ENCODE measurements at places on chromosomes 1 and 21.
A peak's percentile ranks its signal among the peaks of the same experiment; 100 is the strongest.

DNA sequence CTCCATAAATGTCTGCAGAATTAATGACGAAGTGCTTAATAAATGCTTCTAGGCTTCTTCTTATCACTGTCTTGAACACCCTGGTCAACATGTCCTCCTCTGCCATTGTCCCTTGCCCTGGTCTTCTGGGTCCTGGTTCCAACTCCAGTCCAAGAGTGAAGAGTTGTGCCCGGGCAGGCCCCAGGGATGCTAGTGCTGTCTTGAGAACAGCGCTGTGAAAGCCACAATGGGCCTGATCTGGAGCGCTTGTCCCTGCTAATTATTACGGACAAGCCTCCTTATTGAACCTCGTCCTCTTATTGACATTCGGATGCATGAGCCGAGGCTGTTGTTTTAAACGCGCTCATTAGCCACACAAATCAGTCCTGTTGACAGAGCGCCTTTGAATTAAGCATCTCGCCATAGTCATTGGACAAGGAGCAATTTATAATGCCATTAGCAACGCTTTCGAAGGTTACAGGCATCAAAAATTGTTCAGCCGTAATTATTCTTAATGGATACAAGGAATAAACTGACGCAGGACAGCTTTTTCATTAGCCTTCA is 211.6 kb upstream of the POU3F1 start:
- no peak for DNase-seq

GRCh38 chr1:168507231-168507630 is 36.6 kb downstream of the XCL2 start:
- DNase-seq = no peak

DNA sequence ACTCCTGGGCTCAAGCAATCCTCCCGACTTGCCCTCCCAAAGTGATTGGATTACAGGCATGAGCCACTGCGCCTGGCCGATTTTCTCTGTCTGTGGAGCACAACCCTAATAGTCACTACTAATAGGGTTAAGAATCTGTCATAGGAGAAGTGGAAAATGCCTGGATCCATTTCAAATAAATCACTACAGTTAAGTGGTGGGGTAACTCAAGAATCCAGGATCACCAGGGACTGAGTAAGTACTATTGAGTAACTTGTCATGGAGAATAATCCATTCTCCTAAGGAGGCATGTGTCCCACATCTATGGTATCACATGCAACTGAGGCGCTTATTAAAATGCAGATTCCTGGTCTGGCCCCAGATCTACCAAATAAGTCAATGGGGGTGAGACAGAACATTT is 53.2 kb downstream of the OPTC start:
- DNase-seq = no peak

DNA sequence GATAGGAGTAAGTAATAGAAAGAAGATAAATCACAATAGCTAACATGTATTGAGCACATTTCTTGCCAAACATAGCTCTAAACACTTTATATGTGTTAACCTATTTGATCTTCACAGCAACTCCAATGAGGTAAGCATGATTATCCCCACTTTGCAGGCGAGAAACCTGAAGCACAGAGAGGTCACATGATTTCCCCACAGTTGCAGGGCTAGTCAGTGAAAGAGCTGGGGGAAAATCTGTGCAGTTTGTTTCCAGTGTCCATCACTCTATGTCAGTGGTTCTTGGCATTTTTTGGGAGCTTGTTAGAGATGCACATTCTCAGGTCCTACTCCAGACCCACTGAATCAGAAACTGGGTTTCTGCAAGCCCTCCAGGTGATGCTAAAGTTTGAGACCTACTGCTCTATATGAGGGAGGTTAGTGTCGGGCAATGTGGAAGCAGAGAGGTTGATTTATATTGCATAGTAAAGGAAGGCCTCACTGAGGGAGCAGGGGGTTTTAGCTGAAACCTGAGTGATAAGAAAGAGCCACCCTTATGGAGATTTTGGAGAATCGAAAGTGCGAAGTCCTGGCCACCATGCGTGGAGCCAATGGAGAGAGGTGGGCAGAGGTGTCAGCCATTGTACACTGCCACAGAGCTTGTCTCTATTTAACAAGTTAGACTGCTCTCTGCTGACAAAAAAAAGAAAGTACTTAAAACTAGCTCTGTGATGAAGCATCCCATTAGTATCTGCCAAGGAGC is 20.9 kb downstream of the MCOLN3 start:
- DNase-seq = no peak

- no peak for DNase-seq
These were observed 77.8 kb downstream of the TMEM53 start for GRCh38 chr1:44596511-44596910.

DNA sequence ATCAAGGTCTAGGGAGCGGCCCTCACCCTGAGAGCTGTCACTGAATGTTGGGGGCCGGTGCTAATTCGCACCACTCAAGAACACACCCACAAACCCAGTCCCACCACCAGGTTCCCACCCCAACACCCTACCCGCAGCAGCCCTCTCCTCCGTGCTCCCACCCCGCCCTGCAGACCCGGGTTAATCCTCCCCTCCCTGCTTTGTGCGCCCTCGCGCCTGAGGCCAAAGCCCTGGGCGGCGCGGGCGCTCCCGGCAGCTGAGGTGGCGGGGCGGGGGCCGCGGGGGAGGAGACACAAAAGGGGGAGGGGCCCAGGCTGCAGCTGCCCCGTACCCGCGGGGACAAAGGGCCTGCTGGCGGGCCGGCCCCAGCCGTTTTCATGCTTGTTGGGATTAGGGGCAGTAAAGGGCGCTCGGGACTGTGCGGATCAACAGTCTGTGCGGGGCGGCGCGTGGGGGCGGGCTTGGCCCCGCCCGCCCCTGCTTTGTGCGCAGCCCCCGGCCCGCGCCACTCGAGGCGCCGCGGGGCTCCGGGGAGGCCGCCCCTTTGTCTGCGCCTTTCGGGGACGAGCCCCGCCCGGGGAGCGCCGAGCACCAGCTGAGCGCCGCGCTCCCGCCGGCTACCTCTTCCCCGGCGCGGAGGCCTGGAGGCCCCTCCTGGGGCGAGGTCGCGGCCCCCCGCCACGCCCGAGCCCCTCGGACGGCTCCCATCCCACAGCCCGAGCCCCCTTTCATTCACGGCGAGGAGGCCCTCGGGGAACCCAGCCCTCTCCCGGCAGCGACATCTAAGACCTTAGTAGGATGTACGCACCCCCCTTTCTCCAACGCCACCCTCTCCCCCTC is 10.9 kb downstream of the C1orf216 start:
- DNase-seq = peak; percentile 68

- DNase-seq = no peak
These were observed 459.3 kb upstream of the ADAMTS5 start for GRCh38 chr21:27426196-27426595.

- DNase-seq = no peak
These were observed 15.7 kb downstream of the FOXJ3 start for GRCh38 chr1:42319128-42319851.

DNA sequence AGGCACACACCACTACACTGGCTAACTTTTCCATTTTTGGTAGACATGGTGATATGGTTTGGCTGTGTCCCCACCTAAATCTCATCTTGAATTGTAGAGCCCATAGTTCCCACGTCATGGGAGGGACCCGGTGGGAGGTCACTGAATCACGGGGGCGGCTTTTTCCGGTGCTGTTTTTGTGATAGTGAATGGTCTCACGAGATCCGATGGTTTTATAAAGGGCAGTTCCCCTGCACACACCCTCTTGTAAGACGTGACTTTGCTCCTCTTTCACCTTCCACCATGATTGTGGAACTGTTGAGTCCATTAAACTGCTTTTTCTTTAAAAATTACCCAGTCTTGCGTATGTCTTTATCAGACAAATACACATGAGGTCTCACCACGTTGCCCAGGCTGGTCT is 1.3 kb upstream of the FTCD start:
- no peak for DNase-seq

DNA sequence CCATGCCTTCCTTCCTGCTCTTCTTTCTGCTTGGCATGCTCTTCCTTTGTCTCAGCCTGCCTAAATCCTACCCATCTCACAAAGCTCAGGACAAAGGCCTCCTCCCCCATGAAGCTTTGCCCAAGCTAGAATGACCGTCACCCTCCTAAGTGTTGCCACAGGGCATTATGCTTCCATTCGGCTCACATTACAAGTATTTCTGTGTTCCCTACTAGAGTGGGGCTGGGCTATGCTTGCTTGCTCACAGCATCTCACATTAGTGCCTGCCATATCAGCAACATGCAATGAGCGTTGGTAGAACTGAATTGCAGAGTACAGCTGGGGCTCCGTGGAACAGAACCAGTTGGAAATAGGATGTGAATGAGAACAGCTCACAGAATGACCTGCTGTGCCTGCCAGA is 82.8 kb downstream of the CD58 start:
- no peak for DNase-seq

DNA sequence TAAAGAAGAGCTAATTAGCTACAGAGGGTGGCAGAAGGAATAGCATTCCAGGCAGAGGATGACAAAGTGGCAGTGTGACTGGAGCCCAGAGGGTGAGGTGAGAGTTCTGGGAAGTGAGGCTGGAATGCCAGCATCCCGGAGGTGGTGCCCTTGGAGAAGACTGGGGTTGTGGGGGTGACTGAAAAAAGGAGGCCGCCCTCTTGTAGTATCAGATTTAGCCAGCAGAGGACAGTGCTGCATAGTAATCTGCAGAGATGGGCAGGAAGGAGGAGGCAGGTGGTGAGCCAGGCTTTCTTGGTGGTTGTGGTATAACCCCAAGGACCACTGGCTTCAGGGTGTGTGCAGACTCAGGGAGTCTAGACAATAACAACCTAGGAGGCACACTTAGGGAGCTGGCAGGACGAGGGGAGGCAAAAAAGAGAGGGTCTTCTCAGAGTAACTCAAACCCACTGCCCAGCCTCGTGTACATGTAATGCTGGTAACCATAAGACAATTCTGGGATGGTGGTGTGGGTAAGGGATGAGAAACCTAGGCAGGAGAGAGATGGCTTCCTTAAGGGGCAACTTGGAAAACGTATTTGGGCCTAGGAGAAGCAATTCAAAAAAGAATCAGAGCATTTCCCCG is 30.5 kb downstream of the MROH7 start:
- DNase-seq = peak; percentile 87

DNA sequence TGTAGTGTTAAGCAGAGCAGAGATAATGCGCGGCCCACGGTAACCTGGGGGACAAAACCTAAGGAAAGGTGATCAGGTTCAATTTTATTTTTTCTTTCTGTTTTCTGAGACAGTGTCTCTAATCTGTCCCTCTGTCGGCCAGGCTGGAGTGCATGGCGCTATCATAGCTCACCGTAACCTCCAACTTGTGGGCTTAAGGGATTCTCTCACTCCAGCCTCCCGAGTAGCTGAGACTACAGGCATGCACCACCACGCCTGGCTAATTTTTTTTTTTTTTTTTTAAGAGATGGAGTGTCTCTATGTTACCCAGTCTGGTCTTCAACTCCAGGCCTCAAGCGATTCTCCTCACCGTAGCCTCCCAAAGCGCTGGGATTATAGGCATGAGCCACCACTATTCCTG is 724 bp upstream of the ANKRD35 start:
- DNase-seq = no peak

- peak; percentile 56 for DNase-seq
These were observed 104.9 kb downstream of the TENT5C start for GRCh38 chr1:117710710-117711109.

- DNase-seq = no peak
These were observed 634.9 kb downstream of the LMO4 start for GRCh38 chr1:87963556-87963955.

DNA sequence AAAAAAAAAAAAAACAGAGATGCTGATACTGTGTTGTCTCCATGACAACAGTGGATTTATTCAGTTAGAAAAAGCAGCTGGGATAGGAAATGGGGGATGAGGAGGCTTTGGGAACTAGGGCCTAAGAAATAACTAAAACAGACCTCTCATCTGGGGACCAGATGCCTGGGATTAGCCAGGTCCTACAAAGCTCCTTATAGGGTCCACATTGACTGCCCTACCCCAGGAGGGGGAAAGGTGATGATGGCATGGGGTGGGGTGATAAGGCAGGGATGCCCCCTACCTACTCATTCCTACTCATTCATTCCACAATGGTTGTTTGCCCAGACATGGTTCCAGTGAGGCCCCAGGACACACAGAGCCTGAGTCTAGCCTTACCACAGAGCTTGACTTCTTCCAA is 131.2 kb downstream of the PLXNA2 start:
- no peak for DNase-seq

DNA sequence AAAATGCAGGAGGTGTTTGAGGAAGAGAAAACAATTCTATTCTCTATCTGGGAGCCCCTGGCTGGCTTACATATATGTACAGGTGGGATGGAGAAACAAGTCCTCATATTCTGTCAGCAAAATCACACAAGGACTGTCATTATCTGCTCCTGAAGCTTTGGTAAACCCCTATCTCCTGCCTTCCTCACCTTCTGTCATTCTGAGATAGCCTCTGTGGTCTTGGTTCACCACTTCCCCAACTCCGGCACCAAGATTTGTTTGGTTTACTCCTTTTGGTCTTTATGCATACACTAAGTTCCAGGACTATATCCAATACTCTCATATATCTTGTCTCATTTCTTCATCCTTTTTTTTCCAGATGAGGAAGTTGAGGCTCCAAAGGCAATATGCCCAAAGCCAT is 551.1 kb downstream of the PLPP3 start:
- DNase-seq = no peak

DNA sequence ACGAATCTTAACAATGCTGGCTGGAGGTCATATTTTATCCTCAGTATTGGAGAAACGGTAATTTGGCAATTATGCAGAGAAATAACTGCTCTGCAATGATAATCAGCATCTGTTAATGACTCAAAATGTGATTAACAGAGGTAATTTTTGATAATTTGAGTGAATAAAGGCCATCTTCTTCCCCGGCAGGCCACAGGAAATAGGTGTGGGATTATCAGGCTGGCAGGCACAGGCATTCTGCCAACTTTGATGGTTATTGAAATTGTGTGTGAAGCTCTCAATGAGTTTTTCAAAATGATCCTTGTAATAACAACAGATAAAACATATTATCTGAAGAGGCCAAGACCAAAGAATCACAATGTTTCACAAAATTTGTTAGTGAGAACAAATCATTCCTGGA is 309.0 kb downstream of the PTGER3 start:
- DNase-seq = no peak

DNA sequence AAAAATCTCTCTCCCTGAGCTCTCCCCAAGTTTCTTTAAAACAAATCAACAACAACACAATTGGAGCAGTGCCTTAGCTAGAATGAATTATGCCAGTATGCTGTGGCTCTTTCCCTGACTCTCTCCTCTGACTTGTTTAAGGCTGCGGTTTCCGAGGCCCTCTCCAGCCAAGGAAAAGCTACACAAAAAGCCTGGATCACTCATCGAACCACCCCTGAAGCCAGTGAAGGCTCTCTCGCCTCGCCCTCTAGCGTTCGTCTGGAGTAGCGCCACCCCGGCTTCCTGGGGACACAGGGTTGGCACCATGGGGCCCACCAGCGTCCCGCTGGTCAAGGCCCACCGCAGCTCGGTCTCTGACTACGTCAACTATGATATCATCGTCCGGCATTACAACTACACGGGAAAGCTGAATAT is 1.9 kb downstream of the S1PR1 start:
- DNase-seq = peak; percentile 87

DNA sequence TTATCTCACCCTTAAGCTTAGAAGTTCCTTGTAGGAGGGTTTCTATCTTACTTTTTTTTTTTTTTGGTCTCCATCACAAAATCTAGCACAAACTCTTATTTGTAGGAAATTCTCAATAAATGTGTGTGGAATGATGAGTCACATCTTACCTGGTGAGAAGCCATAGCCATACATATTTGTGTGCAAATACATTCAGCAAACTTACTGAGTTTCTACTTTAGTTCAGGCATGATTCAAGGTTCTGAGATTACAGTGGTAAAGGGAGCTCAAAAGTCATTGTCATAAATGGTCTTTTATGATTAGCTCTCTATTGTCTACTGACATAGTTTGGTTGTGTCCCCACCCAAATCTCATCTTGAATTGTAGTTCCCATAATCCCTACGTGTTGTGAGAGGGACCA is 193.1 kb upstream of the UBE2U start:
- DNase-seq = no peak
